ENCODE measurements at places on chromosomes 4 and X.

GRCh38 chr4:109014593-109015412, 251.9 kb upstream of the ETNPPL start:
- DNase-seq: no peak

DNA sequence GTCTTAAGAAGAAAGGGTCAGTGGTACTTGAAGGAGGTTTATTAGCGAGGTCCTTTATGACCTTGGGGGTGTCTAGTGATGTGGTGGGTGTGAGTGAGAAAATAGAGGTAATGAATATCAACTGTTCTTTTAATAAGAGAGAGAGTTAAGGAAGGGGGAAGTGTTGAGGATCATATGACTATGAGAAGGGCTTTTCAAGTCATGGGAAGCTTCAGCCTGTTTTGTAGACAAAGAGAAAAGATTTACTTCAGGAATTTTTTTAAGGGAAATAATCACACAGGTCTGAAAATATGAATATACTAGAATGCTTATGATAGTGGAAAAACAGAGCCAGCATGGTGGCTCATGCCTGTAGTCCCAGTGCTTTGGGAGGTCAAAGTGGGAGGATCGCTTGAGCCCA, 41.3 kb upstream of the MTMR1 start:
- DNase-seq: no peak

DNA sequence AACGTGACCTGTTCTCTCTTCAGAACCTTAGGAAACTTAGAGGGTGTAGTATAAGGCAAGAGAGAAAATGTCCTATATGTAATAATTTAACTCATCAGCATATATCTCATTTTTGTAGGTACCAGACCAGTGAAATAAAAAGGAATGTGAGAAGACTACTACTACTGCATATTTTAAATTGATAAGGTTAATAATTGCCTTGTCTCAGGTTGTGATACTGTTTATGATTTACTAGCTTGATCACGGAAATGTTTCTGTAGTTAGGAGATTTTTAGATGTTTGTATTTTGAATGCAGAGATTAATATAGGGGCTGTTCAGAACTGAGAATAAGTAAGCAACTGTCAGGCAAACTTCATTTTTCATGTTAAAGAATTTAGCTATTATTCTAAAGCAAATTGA, 1563.4 kb downstream of the C4orf33 start:
- DNase-seq: peak; percentile 42

GRCh38 chrX:53263597-53264094, 17.7 kb downstream of the IQSEC2 start:
- DNase-seq: peak; percentile 63

DNA sequence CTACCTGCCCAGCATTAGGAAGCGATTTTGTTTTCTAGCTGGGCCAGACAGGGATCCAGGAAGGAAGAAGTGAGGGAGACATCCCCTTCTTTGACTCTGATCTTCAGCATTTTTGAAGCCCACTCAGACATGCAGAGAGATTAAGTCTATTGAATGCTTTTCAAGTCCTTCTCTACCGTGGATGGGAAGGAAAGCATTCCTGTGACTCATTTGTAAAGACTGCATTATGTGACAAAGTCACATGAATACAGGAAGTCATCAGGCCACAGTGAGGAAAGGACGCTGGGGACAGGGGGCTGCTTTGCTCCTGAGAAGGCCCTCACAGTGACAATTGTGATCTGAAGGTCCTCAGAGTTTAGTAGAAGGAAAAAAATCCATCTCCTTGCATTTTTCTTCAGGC, 67.4 kb upstream of the GBA3 start:
- DNase-seq: no peak

GRCh38 chrX:27591938-27592337, 1.8 kb downstream of the DCAF8L2 start:
- no peak for DNase-seq

DNA sequence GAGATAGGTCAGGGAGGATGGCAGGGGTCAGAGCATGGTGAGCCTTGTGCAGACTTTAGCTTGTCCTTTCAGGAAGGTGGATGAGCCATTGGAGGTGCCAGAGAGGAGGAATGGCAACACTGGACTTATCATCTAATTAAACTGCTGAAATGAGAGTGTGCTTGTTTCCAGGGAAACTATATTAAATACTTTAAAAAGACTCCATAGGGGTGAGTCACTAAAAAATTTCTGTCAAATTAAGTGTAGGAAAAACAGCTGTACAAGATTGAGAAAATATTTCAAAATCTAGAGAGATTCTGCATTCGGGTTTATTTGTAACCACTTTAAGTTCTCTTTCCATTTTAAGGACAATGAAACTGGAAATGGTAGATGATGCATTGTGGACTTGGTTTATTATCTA, 11.4 kb downstream of the FRAS1 start:
- no peak for DNase-seq

DNA sequence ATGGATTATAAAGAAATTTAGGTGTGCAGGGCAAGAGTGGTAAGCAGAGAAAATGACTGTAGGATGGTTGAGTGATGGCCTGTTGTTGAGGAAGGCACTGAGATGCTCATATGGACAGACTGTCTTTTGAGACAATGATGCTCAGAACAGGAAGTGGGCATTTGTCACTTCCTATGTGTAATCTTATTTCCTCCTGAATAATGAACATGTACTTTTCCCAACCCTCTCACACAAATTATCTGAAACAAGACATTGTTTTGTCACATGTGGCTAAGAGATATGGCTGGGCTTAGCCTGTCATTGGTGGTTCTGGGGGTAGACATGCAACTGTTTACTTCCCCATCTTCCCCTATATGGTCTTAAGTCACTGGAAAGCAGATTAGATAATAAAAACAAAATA, 240.5 kb downstream of the CFAP47 start:
- no peak for DNase-seq

DNA sequence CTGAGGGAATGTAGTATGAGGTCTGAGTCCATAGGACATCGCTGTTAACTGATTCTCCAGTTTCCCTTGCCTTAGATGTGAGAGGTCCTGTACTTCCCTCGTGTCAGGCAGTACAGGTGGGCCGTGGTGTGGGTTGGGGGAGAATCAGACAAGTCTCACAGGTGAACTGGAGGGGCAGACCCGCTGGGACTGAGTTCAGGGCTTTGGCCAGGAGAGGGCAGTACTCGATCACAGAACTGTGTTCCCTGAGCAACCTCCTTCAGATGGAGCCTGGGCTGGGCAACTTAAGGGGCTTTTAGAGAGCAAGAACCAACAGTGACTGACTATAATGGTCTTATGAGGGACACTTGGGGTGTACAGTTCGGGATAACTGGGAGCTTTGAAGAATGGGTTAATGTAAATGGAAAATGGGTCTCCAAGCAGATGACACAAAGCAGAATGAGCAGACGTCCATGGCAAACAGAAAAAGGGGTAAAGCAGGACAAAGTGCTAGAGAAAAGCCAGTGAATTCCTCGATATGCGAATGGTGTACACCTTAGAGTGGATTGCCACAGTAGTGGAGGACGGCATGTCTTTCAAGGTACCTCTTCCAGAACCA, 83.6 kb downstream of the CCNG2 start:
- DNase-seq: peak; percentile 66

GRCh38 chrX:155880586-155881157, 473 bp upstream of the VAMP7 start:
- no peak for DNase-seq

DNA sequence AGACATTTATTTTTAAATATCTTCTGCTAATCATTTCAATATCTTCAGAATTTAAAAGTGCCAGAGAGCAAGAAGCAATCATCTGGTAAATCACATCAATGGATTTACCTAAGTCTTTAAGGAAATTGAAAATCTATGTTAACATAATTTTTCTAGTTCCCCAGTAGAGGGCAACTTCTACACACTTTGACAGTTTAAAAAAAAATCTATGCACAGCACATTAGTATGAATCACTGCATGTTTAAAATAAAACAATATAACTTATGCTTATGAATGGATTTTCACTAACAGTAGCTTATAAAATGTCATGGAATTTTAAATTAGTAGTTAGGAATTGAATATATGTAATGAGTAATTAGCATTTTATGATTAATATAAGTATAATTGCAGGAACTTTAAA, 126.5 kb downstream of the REELD1 start:
- peak; percentile 21 for DNase-seq

DNA sequence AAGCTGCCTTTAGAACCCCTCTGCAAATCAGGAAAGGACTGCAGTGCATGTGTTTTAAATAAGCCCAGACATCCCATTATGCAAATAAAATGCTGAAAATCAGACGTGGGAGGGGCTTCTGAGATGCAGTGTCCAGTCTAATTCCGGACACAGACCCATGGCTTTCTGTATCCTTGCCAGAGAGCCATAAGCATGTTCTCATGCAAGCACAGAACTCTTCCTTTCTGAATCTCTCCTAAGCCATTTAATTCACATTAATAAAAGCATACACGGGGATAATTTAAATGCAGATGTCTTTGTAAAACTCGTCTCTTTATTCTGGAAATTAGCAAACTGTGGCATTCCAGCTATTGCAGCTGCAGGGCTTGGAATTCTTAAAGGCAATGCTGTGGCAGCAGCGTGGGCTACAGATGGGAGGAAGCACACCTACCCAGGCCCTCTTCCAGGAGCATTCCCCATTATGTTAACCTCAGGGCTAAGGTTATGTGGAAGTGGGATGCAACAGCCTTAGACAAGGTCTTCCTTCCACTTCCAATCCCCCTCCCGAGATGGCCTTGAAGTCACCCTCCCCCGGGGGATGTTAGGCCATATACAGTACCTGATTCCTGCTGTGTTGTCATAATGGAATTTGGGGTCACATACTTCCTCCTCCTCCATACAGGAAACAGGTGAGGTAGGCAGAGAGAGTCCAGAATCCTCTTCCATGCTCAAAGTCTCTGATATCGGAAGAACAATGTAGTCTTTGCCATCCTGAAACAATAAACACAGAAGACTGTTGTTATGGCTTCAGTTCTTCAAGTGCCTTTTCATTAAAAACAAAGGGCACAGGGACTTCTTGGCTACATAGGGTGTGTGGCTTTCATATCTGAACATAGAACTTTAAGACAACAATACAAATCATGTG, 38.1 kb downstream of the KDR start:
- no peak for DNase-seq

DNA sequence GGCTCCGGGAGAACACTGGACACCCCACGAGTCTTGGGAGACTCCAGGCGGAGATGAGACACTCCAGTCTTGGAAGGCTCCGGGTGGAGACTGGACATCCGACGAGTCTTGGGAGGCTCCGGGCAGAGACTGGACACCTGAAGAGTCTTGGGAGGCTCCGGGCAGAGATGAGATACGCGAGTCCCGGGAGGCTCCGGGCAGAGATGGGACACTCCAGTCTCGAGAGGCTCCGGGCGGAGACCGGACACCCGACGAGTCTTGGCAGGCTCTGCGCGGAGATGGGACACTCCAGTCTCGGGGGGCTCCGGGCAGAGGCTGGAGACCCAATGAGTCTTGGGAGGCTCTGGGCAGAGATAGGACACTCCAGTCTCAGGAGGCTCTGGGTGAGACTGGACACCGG, 28.1 kb upstream of the LANCL3 start:
- no peak for DNase-seq

DNA sequence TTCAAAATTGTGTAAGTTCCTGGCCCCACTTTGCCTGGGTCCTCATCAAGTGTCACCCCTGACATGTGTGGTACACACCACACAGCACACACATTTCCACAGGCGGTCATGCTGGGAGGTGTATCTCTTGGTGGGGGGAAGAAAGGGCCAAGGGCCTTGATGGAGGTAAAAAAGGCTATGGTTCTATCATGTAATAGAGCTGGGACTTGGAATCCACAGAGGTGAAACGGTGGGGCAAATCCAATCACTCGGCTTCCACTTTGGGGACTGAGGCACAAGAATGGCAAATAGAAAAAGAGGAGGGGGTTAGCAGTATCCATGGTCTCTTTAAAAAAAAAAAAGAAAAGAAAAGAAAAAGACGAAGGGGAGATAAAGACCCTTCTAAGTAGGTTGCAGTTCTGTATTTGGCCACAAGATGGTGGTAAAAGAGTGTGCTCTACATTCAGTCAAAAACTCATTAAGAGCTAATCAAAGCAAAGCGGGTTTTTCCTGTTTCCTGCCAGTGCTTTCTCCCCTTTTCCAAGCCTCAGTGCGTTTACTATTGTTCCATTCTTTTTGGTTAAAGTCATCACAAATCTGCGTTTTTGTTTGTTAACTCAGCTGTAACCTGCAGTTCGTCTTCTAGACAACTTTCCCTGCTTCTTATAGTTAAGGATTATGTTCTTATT, 37.0 kb upstream of the ATP6AP2 start:
- DNase-seq: peak; percentile 68

DNA sequence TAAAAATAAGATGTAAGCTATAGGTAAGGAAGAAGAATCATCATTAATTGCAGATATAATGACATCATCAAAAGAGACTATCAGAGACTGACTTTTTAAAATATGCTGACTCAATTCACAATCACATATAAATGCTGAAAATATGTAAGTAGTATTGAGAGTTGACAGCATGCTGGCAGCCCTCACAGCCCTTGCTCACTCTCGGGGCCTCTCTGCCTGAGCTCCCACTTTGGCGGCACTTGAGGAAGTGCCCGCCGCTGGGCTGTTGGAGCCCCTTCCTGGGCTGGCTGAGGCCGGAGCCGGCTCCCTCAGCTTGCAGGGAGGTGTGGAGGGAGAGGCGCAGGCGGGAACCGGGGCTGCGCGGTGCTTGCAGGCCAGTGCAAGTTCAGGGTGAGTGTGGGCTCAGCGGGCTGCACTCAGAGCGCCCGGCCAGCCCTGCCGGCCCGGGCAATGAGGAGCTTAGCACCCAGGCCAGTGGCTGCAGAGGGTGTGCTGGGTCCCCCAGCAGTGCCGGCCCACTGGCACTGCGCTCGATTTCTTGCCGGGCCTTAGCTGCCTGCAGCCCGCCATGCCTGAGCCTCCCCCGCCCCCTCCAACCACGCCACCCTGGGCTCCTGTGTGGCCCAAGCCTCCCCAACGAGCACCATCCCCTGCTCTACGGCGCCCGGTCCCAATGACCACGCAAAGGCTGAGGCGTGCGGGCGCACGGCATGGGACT, 68.9 kb downstream of the RAB28 start:
- no peak for DNase-seq

DNA sequence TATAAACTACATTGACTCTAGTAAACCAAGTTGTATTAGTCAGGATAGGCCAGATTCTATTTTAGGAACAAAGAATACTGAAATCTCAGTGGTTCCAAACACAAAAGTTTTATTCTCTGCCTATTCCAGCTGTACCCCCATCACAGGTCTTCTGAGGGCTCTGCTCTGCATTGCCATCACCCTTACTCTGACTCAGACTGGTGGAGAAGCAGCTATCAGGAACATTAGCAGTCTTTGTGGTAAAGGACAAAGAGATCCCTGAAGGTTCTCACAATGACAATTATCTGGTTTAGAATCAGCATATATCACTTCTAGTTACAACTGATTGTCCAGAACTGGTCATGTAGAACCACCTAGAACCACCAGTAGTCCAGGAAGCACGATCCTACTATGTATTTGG, 251.1 kb downstream of the GLUD2 start:
- no peak for DNase-seq

- DNase-seq: peak; percentile 72
These were observed 38.8 kb downstream of the FAT1 start for GRCh38 chr4:186684889-186685309.

DNA sequence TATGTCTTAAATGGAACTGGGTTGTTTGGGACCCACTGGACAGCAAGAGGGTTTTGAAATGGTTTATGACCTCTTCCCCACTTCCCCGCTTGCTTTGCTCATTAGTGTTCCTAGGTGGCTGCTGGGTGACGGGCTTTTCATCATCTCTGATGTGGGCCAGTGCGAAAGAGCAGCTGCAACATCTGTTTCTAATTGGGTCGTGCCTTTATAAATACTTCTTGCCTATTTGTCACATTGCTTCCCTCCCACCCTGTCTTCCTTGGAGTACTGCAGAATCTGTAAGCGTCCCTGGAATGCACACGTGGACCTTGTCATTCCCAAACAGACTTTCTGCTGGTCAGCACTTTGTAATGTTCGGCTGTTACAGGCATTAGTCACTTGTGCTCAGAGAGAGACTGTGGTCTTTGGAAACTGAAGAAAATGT, 35.2 kb downstream of the SEPTIN11 start:
- peak; percentile 92 for DNase-seq

Data from kidney glomerular epithelial cell (primary cell).